ENCODE measurements at places on chromosomes 7 and 10. TPM values are rescaled to one million over a fixed set of nuclear protein-coding genes. Genes with fewer than 3 reads are reported as not detected.

The PDK4 gene
- 1.9 TPM for total RNA-seq

The ANK3 gene
- total RNA-seq: 37.4 TPM

The MTERF1 gene
- 11.7 TPM for total RNA-seq

The EGR2 gene
- total RNA-seq: 17.8 TPM

The BMPER gene
- 0.63 TPM for total RNA-seq

The NEUROG3 gene
- total RNA-seq: not detected

Data from chondrocyte (in vitro differentiated cells).